ENCODE measurements at places on chromosomes 16 and 17. TPM values are rescaled to one million over a fixed set of nuclear protein-coding genes. Genes with fewer than 3 reads are reported as not detected.

GRCh38 chr17:51650202-51650601 is 389.9 kb downstream of the UTP18 start:
- no peak for DNase-seq

DNA sequence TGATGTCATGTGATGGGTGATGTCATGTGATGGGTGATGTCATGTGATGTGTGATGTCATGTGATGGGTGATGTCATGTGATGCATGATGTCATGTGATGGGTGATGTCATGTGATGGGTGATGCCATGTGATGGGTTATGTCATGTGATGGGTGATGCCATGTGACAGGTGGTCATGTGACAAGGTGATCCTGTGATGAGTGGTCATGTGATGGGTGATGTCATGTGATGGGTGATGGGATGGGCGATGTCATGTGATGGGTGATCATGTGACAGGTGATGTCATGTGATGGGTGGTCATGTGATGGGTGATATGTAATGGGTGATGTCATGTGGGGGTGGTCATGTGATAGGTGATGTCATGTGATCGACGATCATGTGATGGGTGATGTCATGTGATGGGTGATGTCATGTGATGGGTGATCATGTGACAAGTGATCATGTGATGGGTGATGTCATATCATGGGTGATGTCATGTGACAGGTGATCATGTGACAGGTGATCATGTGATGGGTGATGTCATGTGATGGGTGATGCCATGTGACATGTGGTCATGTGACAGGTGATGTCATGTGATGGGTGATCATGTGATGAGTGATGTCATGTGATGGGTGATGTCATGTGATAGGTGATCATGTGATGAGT is 17.2 kb downstream of the CD300LB start:
- no peak for DNase-seq

The CDK5R1 gene
- total RNA-seq: 16.0 TPM

DNA sequence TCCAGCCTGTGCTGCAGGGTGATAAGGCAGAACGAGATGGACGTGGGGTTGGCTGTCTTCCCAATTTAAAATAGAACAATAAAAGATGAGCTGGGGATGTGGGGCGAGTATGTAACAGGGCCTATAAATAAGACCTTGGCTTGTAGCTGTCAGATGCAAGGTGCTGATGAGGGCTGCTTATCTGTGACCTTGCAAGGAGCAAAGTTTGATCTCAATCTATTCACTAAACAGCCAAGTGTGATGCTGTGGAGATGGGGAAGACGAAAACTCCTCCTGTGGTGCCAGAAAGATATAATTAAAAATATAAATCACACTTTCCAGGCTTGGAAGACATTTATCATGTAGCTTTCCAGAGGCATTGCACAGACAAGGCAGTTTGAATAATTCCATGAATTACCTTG is 26.7 kb upstream of the TEX2 start:
- DNase-seq: no peak

DNA sequence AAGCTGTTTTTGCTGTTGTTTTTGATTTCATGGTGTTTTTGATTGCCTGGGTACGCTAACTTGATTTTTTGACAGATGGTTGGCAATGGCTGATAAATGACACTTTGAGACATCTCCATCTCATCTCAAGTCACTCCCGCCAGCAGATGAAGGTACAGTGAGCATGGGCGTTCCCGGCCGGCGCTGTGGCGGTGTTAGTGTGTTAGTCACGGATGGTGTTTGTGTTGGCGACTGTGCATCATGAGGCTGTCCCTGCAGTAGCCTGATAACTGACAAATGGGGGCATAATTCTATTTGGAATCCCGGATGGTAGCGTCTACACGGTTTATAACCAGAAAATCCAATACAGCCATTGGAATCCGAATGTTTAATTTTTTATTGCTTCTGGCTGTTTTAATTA is 81.6 kb upstream of the ZNF750 start:
- no peak for DNase-seq

The TM4SF5 gene
- total RNA-seq: not detected

DNA sequence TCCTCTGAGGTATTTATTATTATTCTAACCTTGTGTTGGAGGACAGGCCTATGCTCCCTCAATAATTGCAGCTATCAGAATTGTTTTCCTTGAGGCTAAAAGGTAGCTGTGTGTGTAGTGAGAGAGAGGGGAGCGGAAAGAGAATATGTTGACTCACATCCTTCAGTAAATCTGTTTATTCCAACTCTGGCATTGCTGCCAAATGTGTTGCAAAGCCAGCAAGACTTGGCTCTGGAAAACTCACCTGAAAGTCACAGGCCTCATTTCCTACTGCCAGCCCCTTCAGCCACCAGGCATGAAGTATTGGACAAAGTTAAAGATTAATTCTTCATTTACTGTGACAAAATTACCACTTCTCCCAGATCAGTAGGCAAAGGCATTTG is 9.6 kb downstream of the CA10 start:
- no peak for DNase-seq

GRCh38 chr17:63337579-63337978 is 108.5 kb downstream of the CYB561 start:
- no peak for DNase-seq

- DNase-seq: peak; percentile 57
Observed at GRCh38 chr17:43599835-43600234, 53.7 kb upstream of the ETV4 start.

DNA sequence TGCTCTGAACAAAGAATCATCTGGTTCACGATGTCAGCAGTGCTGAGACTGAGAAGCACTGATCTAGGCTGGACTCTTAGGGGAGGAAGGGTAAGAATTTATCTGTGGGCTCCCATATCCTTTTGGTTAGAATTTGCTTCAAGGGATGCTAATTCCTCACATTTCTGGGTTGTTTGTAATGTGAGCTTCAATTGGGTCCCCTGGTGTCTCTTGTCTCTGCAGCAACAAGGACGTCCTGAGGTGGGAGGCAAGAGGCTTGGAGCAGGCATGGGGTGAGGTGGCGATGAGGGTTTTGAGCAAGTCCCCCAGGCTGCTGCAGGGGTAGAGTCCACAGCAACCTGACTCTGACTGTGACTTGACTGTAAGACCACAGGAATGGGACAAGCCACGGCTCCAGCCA is 213.8 kb upstream of the NLRP1 start:
- DNase-seq: no peak

GRCh38 chr16:23712976-23713375 is at the start of gene ERN2:
Gene ERN2, minus strand, starts transcription at chr16:23713222. Its CDS starts 35 bp downstream, at chr16:23713187.
- DNase-seq: no peak

GRCh38 chr17:31388770-31389656 is 2.5 kb upstream of the RAB11FIP4 start:
- no peak for DNase-seq

GRCh38 chr17:45225051-45225700 is 3.5 kb downstream of the FMNL1 start:
- no peak for DNase-seq

The BICDL2 gene
- total RNA-seq: 6.9 TPM

The VMO1 gene
- not detected for total RNA-seq

DNA sequence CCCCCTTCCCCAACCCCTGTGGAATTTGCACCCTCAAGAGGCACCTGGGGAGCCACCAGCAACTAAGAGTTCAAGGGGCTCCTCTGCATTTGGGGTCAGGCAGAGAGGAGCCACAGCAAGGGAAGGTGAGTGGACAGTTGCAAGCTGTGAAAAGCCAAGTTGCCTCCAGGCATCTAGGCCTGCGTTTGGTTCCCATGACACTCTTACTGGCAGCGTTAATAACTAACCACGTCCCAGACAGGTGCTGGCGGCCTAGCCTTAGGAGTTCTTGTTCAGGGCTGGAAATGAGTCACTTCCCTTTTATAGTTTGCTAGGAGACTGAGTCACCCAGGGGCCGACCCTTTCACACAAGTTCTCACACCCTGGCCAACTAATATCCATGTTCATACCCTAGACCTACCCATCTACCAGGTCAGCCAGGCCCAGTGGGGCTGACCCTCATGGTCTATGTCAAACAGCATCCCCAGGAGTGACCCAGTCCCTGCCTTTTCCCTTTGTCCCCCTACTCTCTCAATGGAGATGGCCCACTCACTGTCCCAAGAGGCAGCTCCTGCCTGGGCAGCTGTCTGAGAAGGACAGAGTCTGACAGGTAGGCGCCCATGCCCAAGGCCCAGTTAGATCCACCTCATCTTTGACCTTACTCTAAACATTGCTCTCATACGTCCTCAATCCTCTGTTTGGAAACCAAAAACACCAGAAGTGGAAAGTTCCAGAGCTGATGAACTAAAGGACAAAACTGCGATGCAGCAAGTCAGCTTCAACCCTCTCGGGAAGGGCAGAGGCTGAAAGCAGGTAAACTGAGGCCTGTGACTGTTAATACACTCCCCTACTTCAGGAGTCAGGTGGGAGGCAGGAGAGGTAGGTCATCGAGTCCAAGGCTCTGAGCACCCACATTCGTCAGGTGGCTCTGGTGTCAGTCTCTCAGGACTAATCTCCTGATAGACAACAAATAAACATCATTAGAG is 300.6 kb downstream of the SOX9 start:
- DNase-seq: peak; percentile 99

DNA sequence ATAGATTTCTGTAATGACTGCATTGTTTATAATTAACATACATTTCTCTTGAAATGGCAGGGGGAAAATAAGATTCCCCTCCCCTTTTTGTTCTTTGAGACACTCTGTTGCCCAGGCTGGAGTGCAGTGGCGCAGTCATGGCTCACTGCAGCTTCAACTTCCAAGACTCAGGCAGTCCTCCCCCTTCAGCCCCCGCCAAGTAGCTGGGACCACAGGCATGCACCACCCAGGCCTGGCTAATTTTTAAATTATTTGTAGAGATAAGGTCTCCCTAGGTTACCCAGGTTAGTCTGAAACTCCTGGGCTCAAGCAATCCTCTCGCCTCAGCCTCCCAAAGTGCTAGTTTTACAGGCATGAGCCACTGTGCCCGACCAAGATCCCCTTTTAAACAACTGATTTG is 67.7 kb downstream of the KATNIP start:
- peak; percentile 29 for DNase-seq

GRCh38 chr17:67746704-67747571 is 29.2 kb downstream of the NOL11 start:
- DNase-seq: no peak

The GID4 gene
- total RNA-seq: 8.6 TPM

GRCh38 chr17:60093694-60094093 is 15.0 kb upstream of the HEATR6 start:
- no peak for DNase-seq

DNA sequence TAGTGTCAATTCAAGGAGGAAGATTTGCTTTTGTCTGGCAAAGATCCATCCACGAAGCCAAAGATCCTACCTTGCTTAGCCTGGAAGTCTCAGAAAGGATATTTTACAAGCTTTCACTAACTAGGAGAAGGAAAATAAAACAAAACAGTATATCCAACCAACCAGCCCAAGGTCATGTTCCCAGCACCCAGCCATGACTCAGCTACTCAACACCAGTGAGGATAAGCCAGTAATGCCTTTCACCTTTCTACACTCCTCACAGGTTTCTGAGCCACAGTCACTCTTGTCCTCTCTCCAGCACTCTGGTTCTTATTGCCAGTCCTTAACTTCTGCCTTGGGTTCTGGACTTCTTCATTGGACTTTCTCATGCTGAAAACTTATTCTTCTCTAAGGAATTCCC is 116.2 kb downstream of the CDH11 start:
- DNase-seq: no peak

- DNase-seq: no peak
Observed at GRCh38 chr17:66687570-66688284, 147.2 kb upstream of the CACNG5 start.

DNA sequence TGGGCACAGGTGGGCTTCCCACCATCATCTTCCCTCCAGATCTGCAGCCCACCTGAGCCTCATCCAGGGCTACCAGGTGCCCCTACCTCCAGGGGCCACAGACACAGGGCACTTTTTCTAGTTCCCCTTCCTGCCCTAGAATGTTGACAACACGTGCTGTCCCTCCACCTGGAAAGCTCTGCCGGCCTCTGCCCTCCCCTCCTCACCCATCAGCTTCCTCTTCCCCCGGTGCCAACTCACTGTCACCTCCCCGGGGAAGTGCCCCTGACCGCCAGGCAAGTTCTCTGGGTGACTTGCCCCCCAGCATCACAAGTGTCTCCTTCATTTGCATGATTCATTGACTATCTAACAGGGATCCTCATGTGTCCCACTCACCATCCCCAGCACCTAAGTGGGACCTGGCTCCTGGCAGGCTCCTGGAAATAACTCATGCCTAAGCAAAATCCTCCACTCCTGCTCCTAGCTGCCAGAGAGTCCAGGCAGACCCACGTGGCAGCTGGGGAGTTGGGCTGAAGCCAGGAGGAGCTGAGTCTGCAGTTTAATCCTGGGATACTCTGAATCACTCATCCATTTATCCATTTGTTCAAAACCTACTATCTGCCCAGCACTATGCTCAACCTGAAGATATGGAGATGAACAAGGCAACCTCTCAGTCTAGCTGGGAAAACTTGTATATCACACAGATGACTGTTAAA is 304.4 kb downstream of the FOXL1 start:
- peak; percentile 43 for DNase-seq

DNA sequence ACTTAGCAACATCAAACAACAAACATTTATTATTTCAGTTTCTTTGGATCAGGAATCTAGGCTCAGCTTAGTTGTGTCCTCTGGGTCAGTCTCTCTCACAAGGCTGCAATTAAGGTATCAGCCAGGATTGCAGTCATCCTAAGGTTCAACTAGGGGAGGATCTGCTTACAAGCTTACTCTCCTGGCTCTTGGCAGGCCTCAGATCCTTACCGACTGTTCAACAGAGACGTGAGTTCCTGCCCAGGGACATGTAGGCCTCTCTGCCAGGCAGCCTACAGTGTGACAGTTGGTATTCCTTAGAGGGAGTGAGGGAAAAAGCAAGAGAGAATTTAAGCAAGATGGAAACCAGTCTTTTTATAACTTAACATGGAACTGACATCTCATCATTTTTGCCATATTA is 294.0 kb downstream of the ZFHX3 start:
- DNase-seq: no peak

- DNase-seq: no peak
Observed at GRCh38 chr16:57039148-57039812, 49.9 kb downstream of the NLRC5 start.

DNA sequence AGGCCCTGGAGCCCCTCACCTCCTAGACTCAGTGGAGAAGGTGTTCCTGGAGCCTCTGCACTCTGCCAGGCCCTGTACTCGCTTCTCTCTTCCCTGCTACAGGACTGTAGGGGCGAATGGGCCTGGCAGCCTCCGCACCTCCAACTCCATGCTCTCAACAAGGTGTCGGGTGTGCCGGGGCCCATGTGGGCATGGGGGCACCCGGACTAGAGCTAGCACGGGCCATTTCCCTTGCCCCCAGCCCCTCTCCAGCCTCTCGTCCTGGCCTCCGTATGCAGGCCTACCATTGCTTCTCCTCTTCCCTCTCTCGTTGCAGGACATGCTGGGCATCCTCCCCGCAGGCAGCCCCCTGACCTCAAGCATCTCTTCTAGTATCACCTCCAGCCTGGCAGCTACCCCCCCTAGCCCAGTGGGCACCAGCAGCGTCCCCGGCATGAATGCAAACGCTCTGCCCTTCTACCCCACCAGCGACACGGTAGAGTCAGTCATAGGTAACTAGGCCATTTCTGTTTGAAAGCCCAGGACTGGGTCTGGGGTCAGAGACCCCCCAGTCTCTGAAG is 25.8 kb downstream of the UNC13D start:
- no peak for DNase-seq

The EFCAB5 gene
- 0.08 TPM for total RNA-seq

- no peak for DNase-seq
Observed at GRCh38 chr17:7260151-7260550, 2.1 kb downstream of the CLDN7 start.

The ZNF174 gene
- 8.0 TPM for total RNA-seq

The CDH13 gene
- 39.3 TPM for total RNA-seq

The FOXN1 gene
- not detected for total RNA-seq

All from kidney epithelial cell (primary cell).